B cell (primary cell): ENCODE measurements at places on chromosomes 3 and 15. TPM values are rescaled to one million over a fixed set of nuclear protein-coding genes. Genes with fewer than 3 reads are reported as not detected.

DNA sequence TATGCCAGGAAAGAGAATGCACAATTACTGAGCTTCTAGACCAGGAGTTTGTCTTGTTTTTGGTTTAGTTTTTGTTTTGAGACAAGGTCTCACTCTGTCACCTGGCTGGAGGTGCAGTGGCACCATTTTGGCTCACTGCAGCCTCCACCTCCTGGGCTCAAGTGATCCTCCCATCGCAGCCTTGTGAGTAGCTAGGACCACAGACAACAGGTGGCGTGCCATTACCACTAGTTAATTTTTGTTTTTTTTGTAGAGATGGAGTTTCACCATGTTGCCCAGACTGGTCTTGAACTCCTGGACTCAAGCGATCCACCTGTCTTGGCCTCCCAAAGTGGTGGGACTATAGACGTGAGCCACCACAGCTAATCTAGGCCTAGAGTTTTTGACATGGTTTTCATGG is 104.4 kb upstream of the CCDC54 start:
- no peak for DNase-seq

DNA sequence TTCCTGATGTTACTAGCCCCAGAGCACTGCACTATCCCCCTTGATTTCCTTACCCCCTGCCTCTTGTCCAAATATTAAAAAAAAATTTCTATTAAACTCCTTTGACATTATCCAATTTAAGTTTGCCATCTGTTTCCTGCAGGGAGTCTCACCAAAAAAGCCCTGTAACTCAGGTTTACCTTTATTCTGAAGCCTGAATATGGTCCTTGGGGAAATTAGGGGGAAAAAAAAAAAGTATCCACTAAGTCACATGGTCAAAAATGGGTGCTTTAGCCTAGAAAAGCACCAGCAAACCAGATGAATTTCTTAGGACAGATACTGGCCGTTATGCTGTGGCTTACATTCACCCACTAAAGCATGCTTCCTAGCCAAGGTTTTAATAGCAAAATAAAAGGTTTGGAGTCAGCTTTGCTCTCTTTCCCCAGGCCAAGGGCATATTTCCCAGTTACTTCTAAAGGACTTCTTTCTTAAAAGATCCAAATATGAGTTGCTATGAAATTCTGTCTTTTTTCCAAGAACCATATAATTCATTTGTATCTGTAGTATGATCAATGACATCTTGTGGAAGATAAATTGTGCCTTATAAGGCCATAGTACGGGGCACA is 394.9 kb downstream of the LSAMP start:
- DNase-seq, result no peak

GRCh38 chr15:66474135-66474534 is 23.4 kb downstream of the SNAPC5 start:
- no peak for DNase-seq

DNA sequence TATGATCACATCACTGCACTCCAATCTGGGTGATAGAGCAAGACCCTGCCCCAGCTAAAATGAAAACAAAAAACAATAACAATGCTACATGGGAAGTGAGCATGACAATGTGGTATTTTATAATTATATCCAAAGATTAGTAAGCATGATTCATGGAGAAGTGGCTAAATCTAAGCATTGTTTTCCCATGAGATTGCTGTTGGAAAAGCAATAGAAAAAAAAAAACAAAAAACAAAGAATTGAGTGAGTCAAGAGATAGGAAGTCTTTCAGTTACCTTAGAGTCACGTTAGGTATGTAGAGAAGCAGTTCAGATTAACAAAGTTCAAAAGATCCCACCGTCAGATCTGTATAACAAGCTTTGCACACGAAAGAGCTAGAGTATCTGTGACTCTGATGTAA is 210.3 kb upstream of the CNTN6 start:
- DNase-seq, result no peak

DNA sequence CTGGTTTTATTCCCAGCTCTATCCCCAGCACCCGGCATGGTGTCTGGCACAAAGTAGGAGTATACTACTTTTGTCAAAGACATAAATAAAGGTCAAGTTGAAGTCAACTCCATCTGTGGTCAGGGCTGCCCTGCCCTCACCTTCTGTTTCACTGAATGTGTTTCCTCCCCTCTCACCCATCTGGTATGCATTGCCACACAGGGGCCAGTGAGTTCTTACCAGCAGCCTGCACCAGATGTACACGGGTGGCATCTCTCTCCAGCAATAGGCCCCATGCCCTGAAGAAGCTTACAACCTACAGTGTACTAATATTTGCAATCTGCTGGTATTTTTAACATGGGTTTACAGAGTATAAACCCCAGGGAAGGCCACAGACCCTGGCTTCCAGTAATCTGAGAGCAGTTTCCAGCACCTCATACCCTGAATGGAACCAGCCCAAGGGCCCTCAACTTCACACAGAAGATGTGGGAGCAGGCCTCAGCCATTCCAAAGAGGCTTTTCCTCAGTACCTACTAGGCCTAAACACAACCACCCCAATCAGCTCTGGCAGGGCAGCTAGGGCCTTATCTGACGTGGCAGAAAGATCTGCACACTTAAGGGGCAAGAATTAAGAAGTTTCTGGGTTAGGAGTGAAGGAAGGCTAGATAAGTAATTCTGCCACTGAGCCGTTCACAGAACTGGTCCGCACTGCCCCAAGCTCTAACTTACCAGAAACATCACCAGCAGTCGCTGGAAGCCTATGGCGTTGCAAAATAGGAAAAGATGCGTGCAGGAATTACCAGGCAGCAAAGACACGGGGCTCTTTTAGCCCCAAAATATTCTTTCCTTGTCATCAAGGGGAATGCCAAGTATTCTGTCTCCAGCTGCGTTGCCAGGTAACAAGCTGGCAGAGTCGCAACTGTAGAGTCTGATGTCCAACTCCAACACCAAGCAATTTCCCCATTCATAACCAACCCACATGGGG is 2.1 kb downstream of the IDH2 start:
- no peak for DNase-seq

DNA sequence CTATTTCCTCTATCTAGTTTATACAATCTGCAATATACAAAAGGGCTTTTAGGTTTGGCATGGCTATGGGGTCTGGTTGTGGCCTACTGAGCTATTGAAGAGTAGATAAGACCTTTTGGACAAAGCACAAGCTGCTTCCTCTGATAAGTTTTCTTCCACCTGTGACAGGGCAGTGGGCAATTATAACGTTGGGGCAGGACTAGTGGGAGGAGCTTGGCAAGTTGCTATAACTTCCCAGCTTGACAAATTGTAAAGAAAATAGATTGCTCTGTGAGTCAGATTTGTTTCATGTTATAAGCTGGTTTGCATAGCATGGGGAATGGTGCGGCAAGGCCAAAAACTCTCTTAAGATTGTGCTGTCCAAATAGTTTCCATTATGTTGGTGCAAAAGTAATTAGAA is 64.9 kb downstream of the SLC7A14 start:
- DNase-seq, result no peak

- no peak for DNase-seq
Measured at GRCh38 chr3:42799376-42799775, 4.9 kb downstream of the HIGD1A start.

GRCh38 chr3:133849346-133849745 is 43.7 kb downstream of the SRPRB start:
- DNase-seq, result no peak

DNA sequence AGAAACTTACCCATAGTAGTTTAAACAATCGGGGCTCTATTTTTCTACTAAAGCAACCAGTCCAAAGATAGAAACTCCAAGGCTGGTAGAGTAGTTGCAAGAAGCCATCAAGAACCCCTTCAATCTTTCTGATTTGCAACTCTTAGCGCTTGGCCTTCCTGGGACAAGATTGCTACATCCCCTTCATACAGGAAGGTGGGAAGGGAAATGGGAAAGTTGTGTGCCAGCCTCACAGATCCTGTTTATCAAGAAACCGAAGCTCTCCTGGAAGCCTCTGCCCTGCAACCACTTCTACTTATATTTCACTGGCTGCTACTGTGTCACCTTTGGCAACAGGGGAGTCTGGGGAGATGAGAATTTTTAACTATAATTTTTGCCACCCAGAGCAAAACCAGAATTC is 46.2 kb downstream of the OSBPL10 start:
- DNase-seq, result no peak

- DNase-seq, result no peak
Measured at GRCh38 chr3:67030785-67031740, 33.0 kb downstream of the KBTBD8 start.

DNA sequence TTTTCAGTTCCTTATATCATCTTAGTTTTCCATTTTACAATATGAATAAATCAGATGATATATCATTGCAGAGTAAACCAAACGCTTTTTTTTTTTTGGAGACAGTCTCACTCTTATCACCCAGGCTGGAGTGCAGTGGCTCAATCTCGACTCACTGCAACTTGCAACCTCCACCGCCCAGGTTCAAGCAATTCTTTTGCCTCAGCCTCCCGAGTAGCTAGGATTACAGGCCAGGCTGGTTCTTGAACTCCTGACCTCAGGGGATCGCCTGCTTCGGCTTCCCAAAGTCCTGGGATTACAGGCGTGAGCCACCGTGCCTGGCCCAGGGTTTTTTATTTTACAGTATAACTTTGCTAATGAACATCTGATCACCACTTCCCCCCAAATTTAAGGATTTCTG is 5.9 kb upstream of the EBLN2 start:
- DNase-seq, result no peak

- no peak for DNase-seq
Measured at GRCh38 chr3:112646623-112647022, 5.7 kb upstream of the CCDC80 start.

- DNase-seq, result no peak
Measured at GRCh38 chr3:51715231-51715976, 8.5 kb downstream of the GRM2 start.

DNA sequence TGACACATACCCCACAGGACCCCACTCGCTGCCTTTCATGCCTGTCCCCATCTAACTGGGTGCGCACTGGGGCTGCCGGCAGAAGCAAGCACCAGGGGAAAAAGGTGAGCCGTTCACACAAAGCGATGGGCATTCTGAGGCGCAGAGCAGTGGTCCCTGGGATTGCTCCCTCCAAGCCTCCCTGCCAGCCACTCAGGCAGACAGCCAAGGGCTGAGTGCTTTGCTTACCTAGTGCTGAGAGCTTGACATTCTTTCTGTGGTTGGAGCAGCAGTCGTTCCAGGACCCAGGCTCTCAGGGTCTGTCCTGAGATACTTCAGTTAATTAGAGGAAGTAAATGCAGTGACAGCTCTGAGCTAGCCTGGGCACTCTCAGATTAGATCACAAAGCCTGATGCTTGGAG is 5.7 kb downstream of the ESYT3 start:
- DNase-seq, result no peak

GRCh38 chr3:44227632-44228031 is 14.1 kb upstream of the TOPAZ1 start:
- DNase-seq, result no peak

GRCh38 chr15:101027920-101028319 is 108.8 kb downstream of the LRRK1 start:
- no peak for DNase-seq

GRCh38 chr3:168269001-168269400 is 173.3 kb upstream of the GOLIM4 start:
- DNase-seq, result no peak

DNA sequence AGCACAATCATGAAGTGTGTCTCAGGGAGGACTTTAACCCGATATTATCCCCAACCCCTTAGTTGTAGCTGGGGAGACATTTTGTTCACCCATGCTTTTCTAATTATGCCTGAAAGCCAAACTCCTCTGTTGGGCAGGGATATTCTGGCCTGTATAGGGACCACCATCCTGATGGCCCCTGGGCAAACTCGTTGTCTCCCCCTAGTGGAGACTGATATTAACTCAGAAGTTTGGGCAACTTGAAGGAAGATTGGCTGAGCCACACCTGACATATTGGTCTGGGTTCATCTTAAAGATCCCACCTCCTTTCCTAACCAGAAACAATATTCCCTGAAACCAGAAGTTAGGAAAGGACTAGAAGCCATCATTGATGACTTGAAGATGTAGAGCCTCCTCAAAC is 42.3 kb downstream of the TM4SF18 start:
- DNase-seq, result peak; percentile 20

DNA sequence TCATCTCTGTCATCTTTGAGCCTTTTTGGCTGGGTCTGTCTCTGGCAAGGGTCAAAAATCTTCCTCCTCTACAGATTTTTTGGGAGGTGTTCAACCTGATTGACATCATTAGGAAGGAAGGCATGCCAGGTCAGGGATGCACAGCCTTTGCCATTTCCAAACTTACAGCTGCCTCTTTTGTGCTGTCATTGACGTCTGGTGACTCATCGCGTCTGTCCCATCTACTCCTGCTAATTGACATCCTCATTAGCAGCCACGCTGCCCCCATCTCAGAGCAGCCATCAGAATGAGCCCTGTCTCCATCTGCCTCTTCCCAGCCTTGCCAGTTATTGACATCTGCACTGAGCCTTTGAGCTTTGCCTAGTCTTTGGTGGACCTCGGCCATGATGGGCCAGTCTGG is 53.0 kb downstream of the PDIA5 start:
- no peak for DNase-seq

GRCh38 chr15:48631176-48631770 is 14.2 kb downstream of the FBN1 start:
- DNase-seq, result no peak

GRCh38 chr3:172787746-172788145 is 37.2 kb downstream of the ECT2 start:
- DNase-seq, result no peak

GRCh38 chr3:129553719-129554118 is 10.7 kb downstream of the H1-8 start:
- no peak for DNase-seq

DNA sequence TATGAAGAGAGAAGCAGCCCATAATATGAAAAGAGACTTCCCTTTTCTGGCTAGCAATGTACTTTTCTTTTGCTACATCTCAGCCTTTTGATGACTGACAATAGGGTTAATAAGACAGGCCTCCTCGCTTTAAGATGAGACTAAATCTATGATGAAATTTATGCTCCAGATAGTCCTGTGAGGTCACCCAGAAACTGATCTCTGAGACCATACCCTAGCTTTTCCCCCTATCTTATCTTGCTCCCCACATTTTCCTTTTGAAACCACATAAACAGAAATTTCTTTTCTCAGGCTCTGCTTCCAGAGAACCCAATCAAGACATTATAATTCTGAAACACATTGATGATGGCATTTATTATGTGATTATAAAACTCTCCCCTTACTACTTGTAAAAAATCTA is 168.8 kb upstream of the CADM2 start:
- no peak for DNase-seq

Gene ECE2
- total RNA-seq, result not detected in 2 replicates

Gene GPR156
- 0.20 TPM in 1 of 2 replicates, not detected in the other for total RNA-seq

Gene CCR8
- not detected in 2 replicates for total RNA-seq

Gene PPIB
- total RNA-seq, result 107 and 108 TPM in 2 replicates

Gene TMEM207
- total RNA-seq, result not detected in 2 replicates

Gene ACKR4
- 0.15 TPM in 1 of 2 replicates, not detected in the other for total RNA-seq

Gene SIN3A
- 153 and 161 TPM in 2 replicates for total RNA-seq

Gene ALDH1A2
- total RNA-seq, result not detected in 2 replicates

Gene ZNF80
- total RNA-seq, result 0.27 and 0.42 TPM in 2 replicates

Gene CA12
- not detected in 2 replicates for total RNA-seq

Gene CFAP92
- not detected in 2 replicates for total RNA-seq

Gene AGBL1
- not detected in 2 replicates for total RNA-seq
